NB4 (cell line): ENCODE measurements at places on chromosomes 12 and 14.

DNA sequence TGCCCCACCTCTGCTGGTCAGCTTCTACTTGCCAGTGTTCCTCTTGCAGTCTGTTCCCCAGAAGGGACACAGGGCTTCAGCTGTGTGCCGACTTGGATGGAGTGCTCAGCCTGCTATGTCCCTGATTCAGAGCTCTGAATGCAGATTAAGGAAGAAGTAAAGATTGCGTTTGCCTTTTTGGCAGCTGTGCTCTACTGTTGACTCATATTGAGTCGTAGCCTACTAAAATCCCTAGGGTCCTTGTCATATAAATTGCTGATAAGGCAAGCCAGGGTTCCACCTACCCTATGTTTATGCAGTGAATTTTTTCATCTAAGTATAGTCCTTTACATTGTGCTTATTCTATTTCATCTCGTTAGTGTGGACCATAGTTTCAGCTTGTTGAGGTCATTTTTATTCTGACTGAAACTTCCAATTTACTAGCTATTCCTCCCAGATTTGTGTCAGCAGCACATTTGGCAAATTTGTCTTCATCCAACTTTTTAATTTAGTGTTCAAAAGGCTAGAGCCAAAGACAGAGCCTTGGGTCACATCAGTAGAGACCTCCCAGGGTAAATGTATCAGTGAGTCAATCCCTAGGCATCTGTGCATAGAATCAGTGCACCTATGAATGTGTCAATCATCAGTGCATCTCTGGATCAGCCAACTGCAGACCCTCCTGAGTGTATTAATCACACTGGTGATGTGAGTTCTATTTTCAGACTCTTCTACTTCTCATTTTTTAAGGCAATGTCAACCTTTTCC lies 31.9 kb downstream of the CACNA1C start:
- DNase-seq, result peak; percentile 49

- no peak for DNase-seq
These were observed 14.8 kb downstream of the DDX24 start for GRCh38 chr14:94066089-94066676.

DNA sequence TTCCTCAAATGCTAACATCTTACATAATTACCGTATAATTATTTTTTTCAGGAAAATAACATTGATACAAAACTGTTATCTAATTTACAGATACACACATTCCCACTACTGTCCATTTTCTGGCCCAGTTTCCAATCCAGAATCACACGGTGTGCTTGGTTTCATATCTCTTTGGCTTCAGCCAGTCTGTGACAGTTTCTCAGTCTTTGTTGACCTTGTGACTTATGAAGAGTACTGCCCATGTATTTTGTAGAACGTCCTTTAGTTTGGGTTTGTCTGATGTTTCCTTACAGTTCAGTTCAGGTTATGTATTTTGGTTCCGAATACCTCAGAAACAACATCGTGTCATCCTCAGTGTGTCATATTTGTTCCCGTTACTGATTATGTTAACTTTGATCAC lies 16.2 kb downstream of the RXYLT1 start:
- no peak for DNase-seq

GRCh38 chr12:19185262-19185929 lies 55.9 kb downstream of the PLEKHA5 start:
- DNase-seq, result no peak

GRCh38 chr12:128970941-128971340 lies 117.7 kb downstream of the GLT1D1 start:
- DNase-seq, result no peak

DNA sequence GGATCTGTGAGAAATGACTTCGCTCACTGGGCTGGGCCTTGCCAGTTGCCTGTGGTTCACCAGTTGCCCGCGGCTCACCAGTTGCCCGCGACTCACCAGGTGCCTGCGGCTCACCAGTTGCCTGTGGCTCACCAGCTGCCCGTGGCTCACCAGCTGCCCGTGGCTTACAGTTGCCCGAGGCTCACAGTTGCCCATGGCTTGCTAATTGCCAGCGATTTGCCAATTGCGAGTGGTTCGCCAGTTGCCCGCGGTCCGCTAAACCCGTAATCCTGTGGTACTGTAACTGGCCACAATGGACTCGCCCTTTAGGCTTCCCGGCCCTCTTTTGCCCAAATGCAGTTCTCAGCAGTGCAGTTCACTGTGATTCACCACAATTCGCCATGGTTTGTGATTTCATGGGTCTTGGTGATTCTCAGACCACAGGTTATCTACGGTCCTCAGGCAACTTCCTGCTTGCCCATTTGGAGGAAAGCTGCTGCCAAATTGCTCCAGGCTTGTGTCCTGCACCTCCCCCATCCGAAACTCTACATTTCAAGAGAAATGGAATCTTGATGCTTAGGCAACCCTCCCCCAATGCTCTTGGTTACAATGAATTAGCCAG lies 15.0 kb upstream of the MEG3 start:
- peak; percentile 68 for DNase-seq

- DNase-seq, result no peak
These were observed 6.9 kb downstream of the TMBIM6 start for GRCh38 chr12:49748306-49748705.

DNA sequence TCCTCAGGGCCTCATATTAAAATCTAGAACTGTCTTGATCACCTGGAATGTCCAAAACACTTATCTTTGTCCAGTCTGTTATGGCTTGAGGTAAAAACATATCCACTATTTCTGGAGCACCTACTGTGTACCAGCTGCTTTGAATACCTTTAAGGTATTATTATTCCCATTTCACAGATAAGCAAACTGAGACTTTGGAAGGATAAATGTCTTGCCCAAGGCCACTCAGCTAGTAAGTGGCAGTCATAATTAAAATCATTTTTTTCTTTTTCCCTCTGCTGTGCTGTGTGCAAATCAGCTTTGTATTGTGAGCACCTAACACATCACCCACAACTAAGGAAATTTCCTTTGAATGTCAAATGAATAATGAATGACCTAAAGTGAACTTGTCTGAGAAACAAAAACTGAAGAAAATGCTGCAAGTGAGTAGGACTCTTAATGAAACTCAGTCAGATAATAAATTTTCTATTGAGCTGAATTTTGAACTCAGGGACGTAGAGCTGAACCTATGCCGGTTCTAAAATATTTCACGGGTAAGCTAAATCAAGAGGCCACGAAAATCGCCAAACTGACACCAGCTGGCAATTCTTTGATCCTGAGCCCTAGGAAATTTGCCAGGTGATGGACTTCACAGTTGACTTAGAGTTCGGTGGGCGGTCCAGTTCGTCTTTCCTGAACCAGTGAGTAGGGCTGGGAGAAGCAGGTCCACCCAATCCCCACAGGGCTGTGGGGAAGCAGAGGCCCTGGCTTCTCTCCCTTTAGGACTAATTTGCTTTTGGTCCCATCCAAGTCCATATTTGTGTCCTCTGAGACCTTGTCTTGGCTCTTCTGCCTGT lies 159.7 kb upstream of the PWP1 start:
- no peak for DNase-seq

DNA sequence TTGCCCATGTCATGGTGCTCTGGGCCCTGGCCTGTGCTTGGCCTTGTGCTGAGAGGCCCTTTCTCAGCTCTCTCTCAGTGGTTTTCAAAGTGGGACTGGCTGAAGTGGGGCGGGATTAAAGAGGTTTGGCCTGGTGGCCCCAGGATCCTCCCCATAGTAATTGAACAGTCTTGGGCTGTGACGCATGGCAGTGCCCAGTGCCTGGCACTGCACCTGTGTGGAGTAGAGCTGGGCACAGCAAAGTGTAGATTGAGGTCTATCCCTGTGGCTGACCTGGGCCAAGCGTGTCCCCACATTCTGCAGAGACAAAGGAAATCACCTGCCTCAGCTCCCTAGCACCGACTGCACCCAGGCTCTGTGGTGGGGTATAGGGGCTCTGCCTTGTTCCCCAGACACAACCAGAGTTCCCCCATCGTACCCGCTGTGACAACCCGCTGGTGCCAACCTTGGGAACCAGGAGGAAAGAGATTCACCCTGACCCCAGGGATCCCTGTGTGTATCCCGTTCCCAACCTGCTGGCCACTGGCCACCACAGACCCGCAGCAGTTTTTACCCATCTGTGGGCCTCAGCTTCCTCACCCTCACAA lies 9.9 kb upstream of the CYP46A1 start:
- DNase-seq, result no peak

GRCh38 chr14:97994020-97994531 lies 1196.9 kb downstream of the VRK1 start:
- DNase-seq, result no peak

GRCh38 chr12:71848212-71848611 lies 8.7 kb downstream of the TBC1D15 start:
- DNase-seq, result no peak

DNA sequence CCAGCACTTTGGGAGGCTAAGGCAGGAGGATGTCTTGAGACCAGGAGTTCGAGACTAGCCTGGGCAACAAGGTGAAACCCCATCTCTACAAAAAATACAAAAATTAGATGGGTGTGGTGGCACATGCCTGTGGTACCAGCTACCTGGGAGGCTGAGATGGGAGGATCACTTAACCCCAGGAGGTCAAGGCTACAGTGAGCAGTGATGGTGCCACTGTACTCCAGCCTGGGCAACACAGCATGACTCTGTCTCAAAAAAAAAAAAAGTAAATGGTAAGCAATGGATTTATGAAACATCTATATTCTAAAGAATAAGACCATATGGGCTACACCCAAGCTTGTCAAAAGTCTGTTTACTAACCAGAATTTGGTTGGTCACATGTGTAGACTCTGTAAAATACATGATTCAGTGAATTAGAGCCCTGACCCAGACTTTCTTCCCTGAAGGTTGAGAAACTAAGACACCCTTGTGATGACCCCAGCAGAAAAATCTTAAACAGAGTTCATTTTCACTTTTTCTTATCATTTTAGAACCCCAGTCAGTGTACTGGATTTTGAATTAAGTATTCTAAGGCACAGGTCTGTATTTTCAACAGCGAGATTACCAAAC lies 12.1 kb downstream of the FGD6 start:
- no peak for DNase-seq

DNA sequence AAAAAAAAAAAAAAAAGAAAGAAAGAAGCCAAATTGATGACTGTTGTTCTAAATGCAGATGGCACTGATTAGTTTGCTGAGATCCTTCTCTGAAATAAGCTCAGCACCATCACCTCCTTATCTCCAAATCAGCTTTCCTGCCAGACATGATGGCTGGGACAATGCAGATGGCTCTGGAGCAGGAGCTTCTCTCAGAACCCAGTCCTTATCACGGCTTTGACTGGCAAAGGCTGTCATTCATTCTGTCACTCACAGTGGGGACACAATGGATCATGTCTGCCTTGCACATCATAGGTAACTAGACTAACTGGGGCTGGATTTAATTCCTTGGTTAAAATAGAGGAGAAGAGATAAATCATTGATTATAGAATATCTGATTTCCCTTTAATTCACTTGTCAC lies 146.3 kb downstream of the PDZRN4 start:
- no peak for DNase-seq

- peak; percentile 62 for DNase-seq
These were observed 224.3 kb downstream of the SLC41A2 start for GRCh38 chr12:104733717-104734175.

DNA sequence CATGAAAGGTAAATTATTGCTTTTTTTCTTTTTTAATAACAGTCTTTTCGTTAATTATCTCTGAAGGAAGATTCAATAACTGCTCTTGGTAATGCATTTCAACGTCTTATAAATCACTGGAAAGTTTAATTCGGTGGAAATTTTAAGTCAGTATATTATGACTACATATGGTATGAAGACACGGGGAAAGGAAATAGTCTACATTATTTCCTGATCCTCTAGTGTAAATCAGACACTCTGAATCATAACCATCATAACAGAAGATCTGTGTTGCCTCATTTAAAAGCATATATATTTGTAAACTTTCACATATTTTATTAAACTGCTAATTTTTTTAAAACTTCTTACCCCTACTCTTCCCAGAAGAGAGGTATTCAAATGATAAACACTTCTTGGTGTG lies 53.7 kb downstream of the EFCAB11 start:
- no peak for DNase-seq

DNA sequence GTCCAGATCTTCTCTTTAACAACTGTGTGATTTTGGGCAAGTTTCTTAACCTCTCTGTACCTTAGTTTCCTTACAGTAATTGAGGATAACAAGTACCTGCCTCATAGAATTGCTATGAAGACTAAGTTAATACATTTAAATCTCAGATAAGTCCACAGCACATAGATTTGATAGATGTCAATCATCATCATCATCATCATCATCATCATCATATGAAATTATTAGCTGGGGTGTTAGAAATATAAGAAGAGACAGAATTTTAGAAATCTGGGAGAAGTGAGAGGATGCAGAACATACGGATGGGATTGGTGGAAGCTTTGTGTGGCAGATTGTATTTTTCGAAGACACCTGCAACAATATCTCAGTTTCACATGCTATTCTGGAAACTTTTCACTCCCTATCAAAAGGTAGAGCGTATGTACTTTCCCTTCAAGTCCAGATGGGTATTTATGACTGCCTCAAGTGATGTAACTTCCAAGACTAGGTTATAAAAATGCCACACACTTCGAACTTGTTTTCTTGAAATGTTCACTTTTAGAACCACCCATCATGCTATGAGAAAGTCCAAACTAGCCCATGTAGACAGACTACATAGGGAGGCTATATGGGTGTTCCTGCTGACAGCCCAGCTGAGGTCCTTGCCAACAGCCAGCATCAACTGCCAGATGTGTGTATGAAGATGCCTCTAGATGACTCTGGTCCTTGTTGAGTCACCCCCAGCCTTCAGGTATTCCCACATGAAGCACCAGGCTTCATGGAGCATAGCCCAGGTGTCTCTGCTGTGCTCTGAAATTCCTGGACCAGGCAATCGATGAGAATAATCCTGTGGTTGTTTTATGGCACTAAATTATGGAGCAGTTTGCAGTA lies 20.7 kb upstream of the SDR39U1 start:
- DNase-seq, result no peak

DNA sequence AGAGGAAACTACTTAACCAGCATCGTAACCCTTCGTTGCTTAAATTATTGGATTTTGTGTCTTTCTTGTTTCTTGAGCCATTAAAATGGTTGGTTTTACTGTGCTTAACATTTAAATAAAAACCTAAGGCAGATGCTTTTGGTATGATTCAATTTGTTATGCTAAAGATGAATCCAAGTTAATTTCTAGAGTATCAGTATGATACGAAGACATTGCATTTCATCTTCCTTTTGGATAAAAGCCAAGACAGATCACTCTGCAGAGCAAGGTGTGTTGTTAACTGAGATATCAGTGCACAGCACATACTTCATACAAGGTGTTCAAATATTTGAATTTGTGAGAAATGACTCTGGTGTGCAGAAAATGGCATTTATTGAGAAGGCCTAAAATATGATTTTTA lies 480.5 kb downstream of the PCNX1 start:
- no peak for DNase-seq

- no peak for DNase-seq
These were observed 5.0 kb downstream of the SLC22A17 start for GRCh38 chr14:23347406-23348296.

- DNase-seq, result no peak
These were observed 190.2 kb downstream of the TBX5 start for GRCh38 chr12:114215746-114216145.

- DNase-seq, result no peak
These were observed 10.4 kb downstream of the MAP4K5 start for GRCh38 chr14:50521912-50522341.

GRCh38 chr12:47636908-47637780 lies 68.7 kb downstream of the RPAP3 start:
- peak; percentile 39 for DNase-seq

GRCh38 chr12:47397664-47398281 lies 308.1 kb downstream of the RPAP3 start:
- peak; percentile 55 for DNase-seq

GRCh38 chr12:132388379-132389015 lies 59.1 kb upstream of the GALNT9 start:
- no peak for DNase-seq
